Fibroblast of skin of right biceps (primary cell): ENCODE measurements at places on chromosomes 7 and 10.
A peak's percentile ranks its signal among the peaks of the same experiment; 100 is the strongest.

GRCh38 chr7:138519061-138519798 is 59.2 kb downstream of the TRIM24 start:
- DNase-seq, result no peak

DNA sequence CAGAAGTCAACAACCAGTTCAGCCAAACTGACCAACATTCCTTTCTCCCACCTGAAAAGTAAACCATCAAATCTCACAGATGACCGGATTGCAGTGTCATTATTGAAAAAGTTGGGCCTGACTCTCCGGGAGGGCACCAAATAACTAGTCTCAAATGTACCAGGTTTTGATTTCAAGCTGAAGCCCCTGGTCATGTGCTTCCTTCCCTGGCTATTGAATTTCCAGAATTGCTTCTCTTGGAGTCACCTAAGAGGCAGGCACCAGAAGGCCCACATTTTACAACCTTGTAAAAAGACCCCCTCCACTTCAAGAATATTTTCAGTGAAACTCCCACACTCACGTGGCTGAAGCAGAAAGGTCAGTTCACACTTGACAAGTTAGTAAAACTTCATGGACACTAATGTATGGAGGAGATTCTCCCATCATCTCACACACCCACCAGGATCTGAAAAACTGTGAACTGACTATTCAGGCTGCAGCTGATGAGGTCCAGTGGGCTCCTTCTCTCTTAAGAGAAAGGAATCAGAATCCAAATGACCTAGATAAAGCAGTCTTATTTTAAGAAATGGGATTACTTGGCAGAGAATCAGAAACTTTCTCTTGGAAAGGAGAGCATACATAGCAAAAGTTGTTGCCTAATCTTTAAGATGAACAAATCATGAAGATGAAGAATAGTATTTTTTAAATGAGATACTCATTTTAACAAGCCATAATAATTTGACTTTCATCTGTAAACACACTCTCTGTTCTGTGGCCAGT is 53.6 kb downstream of the DLD start:
- DNase-seq, result no peak

DNA sequence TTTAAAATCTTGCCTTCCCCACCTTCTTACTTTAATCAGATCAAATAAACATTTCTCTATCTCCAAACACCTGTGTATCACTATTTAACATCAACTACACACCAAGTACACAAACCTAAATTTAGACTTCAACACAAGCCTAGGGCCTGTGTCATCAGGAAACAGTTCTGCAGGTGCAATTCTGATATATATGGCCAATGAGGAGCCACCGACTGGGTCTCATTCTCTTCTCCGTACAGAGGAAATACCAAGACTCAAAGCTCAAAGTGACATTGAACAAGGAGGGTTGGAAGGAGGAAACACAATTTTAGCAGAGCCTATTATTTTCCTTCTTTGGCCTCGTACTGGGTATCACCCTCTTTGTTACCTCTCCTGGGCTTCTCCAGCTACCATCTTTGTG is 152.6 kb upstream of the PRR15 start:
- DNase-seq, result no peak

DNA sequence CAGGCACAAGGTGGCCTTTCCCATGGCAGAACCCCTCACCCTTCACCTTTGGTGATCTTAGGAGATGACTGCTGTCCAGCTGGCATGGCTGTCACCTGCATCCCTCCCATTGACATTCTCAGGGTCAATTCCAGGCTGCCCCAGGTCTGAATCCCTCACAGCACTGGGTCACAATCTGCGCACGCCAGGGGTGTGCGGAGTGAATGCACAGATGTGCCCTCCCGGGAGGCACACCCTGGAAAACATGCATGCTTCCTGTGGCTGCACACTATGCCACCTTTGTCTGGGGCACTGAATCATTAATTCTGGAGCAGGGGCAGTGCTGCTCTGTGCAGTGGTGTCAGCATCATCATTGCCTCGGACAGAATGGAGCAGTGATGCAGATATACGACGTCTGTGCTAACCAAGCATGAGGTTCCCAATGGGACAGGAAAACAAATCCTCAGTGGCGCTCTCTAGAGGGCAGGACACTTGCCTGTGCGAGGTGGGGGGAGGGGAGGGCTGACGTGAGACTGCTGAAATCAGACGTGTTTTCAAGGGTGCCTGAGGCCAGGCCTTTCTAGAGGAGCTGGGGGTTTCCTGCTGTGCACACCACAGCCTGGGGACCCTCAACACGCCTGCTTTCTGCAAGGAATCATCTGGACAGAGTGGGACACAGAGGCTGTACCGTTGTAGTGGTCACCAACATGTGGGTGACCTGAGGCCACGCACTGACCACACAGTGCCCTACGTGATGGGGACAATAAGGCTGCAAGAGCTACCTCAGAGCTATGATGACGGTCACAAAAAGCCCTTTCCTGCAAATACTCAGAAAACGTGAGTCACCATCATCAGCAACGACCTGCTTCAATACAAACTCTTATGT is 77.9 kb downstream of the HIPK2 start:
- DNase-seq, result no peak

DNA sequence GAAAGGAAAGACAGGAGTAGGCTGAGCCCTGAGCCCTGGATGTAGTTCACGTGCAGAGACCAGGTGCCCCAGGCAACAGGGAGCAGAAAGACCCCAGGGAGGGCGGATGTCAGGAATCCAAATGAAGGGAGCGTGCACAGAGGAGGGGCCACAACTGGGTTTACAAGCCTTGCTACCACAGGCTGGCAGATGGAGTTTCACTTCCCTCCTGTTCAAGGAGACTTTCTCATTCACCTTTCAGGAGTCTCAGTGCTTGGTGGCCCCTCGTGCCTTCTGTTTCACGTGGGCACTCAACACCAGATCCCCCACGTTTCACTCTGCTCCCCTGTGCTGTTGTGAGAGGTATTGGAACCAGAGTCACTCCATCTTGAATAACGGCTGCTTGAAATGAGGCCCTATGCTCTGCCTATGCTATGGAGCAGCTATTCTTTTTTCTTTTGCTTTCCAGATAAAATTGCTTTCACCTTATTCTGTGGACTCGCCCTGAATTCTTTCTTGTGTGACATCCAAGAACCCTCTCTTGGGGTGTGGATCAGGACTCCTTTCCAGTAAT is 601.4 kb upstream of the IGFBP3 start:
- no peak for DNase-seq

- DNase-seq, result no peak
Observed at GRCh38 chr7:119397156-119397555, 875.8 kb upstream of the KCND2 start.

GRCh38 chr10:125976960-125977605 is 80.7 kb downstream of the FANK1 start:
- no peak for DNase-seq

DNA sequence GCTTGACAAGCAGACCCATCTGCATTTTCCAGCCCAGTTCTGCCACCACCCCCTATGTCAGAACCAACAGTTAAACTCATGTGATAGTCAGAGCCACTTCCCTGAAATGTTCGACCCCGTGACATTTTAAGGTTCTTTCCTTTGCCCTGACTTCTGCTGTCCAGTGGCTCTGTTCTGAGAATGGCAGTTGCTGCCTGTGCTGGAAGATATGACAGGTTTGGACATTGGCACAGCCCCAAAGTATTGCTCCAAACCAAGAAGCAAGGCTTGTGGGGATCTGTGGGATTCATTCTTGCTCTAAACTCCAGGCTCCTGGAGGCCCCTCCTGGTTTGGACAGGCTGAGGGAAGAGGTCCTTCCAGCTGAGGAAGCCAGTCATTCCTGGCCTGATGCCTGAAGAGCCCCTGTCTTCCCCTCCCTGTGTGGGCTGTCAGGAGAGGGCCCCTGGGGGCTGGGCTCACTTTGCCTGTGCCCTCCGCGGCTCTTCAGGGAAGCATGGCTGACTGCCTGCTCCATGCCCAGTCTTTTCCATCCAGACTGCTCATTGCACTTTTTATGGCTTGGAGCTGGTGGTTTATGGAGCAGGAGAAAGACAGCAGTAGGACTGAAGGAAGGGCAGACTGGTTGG is 138.0 kb downstream of the CDH23 start:
- DNase-seq, result no peak

DNA sequence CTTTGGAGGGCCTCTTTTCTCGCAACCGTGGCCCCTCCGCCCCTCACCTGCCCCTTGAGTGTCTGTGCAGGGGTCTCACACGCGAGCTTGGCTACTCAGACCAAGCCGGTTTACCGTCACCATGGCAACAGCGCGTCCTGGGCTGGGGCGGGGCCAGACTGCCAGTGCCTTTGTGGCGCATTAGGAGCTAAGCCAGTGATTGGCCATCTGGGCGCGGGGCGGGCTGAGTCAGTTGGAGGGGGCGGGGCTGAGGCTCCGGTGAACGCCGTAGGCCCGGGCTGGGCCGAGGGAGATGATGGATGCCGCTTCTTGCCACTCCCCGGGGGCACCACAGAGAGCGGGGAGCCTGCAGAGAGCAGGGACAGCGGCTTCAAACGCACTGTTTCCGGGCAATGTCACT is 48.7 kb upstream of the FXYD4 start:
- peak; percentile 73 for DNase-seq

DNA sequence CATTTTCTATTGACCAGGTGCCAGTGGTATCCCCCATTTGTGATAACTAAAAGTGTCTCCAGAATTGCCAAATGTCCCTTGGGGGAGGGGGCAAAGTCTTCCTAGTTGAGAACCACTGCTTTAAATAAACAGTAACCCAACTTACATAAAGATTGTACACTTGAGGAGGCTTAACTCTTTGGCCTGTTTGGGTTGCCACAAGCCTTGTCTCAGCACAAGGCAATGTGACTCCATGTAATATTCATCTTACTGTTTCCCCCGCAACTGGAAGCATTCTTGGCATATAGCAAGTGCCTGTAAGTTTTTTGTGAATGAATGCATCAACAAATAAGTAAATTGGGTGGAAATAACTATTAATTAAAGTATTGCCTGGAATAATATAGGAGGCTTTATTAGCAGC is 108.3 kb downstream of the ANK3 start:
- DNase-seq, result no peak

GRCh38 chr7:94088560-94088959 is 84.4 kb upstream of the BET1 start:
- DNase-seq, result peak; percentile 39

DNA sequence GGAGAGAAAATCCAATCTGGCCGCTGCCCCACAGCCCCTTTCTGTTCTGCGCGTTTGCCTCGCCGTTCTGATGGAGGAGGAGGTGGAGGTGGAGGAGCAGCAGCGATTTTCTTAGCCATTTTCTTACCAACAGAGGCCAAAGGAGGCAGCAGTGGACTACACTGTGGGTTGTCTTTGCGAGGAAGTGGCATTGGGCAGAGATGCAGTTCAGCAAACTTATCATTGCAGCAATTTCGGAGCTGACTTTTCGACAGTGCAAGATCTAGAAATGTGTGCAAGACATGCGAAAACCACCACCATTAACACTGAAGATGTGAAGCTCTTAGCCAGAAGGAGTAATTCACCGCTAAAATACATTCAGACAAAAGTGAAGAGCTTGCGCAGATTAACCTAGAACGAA is 1.9 kb upstream of the ARL4A start:
- peak; percentile 36 for DNase-seq

- DNase-seq, result no peak
Observed at GRCh38 chr10:70575874-70576802, 26.4 kb downstream of the PRF1 start.
